ENCODE measurements at places on chromosomes 13 and 19. TPM values are rescaled to one million over a fixed set of nuclear protein-coding genes. Genes with fewer than 3 reads are reported as not detected.

Gene ZNF358
- 33.7 TPM for total RNA-seq

Gene IZUMO2
- not detected for total RNA-seq

Gene ZFR2
- 9.0 TPM for total RNA-seq

Gene FGF14
- total RNA-seq: 59.7 TPM

Gene MADCAM1
- 0.40 TPM for total RNA-seq

Gene LILRB2
- total RNA-seq: 0.61 TPM

Gene LGALS14
- total RNA-seq: 0.28 TPM

Gene PRR20C
- total RNA-seq: not detected

Measured in spinal cord (tissue), 10 donors.